ENCODE measurements at places on chromosomes 3 and 15.

DNA sequence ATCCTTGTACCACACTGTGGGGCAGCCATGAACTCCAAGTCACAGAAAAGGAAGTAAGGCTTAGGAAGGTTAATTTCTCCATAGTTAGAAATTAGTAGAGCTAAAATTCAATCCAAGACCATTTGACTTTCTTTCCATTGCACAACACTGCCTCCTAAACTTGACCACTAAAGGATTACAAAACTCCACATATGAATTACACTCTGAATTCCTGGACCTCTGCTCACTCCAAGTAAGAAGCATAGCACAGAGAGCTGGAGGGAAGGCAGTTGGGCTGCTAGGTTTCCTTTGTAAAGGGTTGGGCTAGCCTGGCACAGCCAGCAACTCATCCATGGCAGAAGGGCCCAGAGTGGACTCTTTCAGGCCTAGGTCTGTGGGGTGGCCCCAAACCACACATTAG, 134.4 kb downstream of the MYLK start:
- DNase-seq, result peak; percentile 96

- DNase-seq, result no peak
Observed at GRCh38 chr3:123593381-123593780, 8.5 kb upstream of the HACD2 start.

GRCh38 chr15:88882785-88883184, 12.6 kb downstream of the HAPLN3 start:
- no peak for DNase-seq

- DNase-seq, result no peak
Observed at GRCh38 chr15:88191812-88192165, 64.8 kb downstream of the NTRK3 start.

DNA sequence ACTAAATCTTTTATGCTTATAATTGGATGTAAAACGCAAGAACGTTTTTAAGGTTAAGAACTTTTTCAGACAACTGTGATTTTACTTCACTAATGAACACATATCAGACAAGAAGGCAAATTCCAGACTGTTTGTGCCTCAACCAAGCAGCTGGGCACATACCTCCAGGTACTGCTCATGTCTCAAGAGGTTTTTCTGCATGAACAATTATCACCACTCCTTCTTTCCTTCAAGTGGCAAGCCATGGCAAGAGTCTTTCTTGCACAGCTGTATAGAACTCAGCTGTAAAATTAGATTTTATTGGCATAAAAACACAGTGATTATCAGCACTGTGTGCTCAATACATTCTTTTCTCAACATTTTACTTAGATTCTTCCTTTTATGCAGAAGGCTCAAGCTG, 64.3 kb downstream of the FNDC3B start:
- DNase-seq, result no peak

- DNase-seq, result no peak
Observed at GRCh38 chr3:175612487-175613196, 753.5 kb downstream of the NAALADL2 start.

DNA sequence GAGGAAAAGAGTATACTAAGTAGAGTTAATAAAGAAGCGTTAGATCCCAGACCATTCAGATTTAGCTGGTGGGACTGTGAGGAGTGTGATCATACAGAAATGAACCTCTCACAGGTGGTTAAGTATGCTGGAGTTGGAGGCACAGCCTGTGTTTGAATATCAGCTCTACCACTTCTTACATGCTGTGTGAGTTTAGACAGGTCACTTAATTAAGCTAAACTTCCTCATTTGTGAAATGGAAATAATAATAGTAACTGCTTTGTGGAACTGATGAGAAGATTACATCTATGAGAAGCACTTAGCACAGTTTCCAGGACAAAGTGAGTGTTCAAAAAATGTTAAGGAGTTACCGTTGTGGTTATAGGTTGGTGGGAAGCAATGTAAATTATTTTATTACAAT, 8.4 kb downstream of the ACP3 start:
- no peak for DNase-seq

GRCh38 chr15:58715266-58715917, 34.1 kb downstream of the ADAM10 start:
- DNase-seq, result no peak

DNA sequence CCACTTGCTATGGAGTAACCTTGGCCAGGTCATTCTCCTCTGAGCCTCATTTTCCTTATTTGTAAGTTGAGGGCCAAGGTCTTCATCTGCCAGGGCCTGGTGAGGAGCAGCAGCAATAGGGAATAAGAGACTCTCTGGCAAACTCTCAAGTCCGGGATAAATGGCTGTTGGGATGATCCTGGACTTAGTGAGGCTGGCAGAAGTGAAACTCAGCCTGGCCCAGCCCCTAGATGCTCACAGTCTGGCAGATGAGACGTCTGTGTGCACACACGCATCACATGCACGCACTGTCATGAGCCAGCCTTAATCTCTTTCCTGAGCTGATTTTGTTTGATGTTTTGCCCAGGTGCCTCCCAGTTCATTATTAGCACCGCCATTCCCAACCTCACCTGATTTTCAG, 26.8 kb downstream of the SLC6A6 start:
- no peak for DNase-seq

DNA sequence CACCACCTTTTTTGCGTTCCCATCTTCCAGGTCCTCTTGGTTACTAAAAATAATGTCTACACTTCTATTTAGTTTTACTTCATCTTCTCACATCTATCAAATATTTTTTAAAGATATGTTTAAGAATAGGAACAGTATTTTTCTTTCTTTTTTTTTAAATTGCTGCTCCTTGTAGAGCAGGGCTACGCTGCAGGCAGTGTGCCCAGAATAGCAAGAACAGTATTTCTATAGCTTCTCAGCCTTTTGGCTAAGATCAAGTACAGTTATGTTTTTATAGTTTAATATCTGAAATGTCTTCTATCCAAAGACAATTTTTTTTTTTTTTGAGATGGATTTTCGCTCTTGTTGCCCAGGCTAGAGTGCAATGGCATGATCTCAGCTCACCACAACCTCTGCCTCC, 73.0 kb downstream of the MYO9A start:
- no peak for DNase-seq

GRCh38 chr3:82001276-82001923, 240.0 kb upstream of the GBE1 start:
- DNase-seq, result no peak

GRCh38 chr15:48888191-48888590, 10.3 kb downstream of the EID1 start:
- no peak for DNase-seq

DNA sequence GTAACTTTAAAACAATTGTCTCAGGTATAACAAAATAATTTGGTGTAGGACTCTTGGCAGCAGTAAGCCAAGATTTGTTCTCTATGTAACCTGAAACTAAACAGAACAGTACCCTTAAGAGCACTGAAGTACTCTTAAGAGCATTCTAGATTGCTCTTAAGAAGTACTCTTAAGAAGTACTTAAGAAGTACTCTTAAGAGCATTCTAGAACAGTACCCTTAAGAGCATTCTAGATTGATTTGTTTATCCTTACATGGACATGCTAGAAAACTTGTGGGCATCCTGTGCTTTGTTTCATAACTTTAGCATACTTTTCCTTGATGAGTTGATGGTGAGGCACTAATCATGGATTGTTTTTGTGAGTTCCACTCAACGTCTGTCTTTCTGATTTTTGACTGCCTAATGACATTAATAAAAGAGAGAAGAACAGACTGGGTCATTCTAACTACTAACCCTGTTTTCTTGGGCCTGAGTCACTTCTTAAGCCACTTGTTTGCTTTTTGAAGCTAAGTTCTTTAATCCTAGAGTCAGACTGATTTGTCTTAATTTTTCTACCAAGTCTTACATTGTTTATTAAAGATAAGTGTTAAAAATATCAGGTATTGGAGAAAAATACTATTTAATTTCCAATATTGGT, 57.2 kb upstream of the UTS2B start:
- no peak for DNase-seq

DNA sequence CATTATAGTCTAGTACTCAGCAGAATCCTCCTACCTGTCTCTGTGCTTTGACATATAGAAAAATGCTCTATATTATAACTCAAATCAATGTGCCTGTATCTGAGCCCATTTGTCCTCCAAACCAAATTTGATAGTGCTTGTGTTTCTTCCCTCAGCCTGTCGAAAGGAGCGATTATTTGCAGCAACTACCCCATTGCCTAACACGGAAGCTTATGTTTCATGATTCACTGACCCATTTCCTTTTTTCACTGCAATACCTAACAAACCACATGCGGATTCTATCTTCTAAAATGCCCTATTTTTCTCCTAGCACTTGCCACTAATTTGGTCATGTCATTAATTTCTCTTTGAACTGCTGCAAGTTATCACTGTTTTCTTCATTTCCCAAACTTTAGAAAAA, 1220.6 kb upstream of the CADM2 start:
- DNase-seq, result no peak

GRCh38 chr3:13023235-13023970, 49.8 kb downstream of the IQSEC1 start:
- no peak for DNase-seq

DNA sequence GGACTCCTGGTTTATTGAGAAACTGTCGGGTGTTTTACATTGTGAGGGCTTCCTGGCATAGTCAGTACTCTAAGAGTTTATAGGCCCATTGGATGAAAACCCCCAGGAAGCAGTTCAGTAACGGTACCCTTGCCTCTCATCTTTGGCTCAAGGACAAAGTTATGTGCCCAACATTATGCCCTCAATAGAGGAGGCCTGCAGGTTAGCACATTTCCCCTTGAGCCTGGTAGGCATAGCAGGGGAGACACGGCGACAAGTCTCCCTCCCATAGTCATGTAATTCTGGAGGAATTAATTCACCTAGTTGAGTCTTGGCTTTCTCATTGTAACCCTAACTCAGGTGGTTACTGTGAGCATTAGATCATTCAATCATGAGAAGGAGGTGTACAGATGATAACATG, 60.5 kb downstream of the GHSR start:
- no peak for DNase-seq

DNA sequence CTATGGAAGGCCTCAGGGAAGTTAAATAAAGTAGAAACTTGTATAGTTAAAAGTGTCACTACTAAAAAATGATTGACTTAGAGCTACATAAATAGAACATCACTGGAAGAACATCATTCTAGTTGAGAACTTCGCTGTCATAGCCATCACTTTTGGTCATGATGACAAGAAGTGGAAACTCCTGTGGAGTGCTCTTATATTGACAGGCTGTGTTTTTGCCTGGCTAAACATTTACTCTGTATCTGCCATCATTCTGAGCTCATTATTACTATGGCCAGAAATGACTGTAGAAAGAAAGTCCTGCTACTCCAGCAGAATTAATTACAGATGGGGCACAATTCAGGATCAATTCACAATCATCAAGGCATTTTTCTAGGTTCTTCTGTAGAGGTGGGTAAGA, 165.1 kb upstream of the GOLIM4 start:
- no peak for DNase-seq

DNA sequence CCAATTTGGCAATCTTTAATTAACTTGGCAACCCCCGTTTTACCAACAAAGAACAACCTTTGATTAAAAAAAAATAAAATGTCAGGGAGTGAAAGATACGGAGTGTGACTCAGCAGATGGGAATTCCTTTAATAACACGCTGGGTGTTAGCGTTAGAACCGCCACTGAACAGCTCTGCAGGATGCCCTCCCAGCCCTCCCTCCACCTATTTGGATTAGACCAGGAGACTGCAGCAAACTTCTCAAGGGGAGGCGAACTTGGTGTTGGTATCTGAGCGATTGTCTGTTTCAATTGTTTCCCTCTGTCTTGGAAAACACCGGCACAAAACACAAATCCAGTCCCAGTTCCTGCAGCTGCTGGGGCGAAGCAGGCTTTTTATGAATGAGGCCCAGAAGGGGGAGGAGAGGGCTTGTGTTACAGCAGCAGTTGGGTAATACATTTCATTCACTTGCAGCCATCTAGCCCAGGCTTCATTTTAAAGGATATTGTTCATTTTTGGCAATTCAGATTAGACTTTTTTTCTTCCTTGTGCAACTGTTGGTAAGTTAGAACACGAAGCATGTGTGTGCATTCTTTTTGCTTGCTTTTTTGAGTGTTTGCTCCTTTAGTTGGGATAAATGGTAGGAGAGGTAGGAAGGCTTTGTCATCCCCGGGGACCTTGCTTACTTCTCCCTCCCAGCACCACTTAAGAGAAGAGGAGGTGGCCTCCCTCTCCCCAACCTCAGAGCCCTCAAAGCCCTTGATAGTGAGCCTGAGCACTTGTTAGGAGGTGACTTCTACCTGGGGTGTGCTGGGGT, 152.3 kb downstream of the IGF1R start:
- DNase-seq, result peak; percentile 48

- DNase-seq, result no peak
Observed at GRCh38 chr3:117355566-117355965, 646.0 kb downstream of the TUSC7 start.

GRCh38 chr3:48016301-48016973, at the start of gene MAP4:
Gene MAP4, minus strand, starts transcription at chr3:48016416. Its CDS starts 17,556 bp downstream, at chr3:47998860.
- no peak for DNase-seq

- DNase-seq, result no peak
Observed at GRCh38 chr3:128573160-128573559, 77.5 kb downstream of the RPN1 start.
